Endodermal cell (in vitro differentiated cells): ENCODE measurements at places on chromosomes 5 and 9. TPM values are rescaled to one million over a fixed set of nuclear protein-coding genes. Genes with fewer than 3 reads are reported as not detected.

Gene DAPK1
- 117 and 139 TPM in 2 replicates for total RNA-seq

Gene C9orf50
- total RNA-seq = not detected in 3 replicates

Gene SLC6A19
- total RNA-seq = 0.09 TPM in 1 of 3 replicates, not detected in the others

Gene FLT4
- 6.9 and 7.4 TPM in 2 replicates for total RNA-seq

Gene ANKS6
- 48.8 to 57.6 TPM (median 55.2 TPM) in 3 replicates for total RNA-seq

Gene DPH7
- total RNA-seq = 43.2 and 50.4 TPM in 2 replicates

Gene ADAMTS13
- total RNA-seq = 9.2 and 13.5 TPM in 2 replicates

Gene PCDHA13
- 2.2 and 3.8 TPM in 2 replicates for total RNA-seq

Gene WDR38
- total RNA-seq = not detected in 2 replicates

Gene UGT3A2
- total RNA-seq = 13.4 to 26.8 TPM (median 25.3 TPM) in 3 replicates

Gene KCNN2
- 4.7 and 6.2 TPM in 2 replicates for total RNA-seq

Gene CACFD1
- 20.2 to 35.0 TPM (median 25.9 TPM) in 3 replicates for total RNA-seq
